ENCODE measurements at places on chromosomes 7 and 10.

DNA sequence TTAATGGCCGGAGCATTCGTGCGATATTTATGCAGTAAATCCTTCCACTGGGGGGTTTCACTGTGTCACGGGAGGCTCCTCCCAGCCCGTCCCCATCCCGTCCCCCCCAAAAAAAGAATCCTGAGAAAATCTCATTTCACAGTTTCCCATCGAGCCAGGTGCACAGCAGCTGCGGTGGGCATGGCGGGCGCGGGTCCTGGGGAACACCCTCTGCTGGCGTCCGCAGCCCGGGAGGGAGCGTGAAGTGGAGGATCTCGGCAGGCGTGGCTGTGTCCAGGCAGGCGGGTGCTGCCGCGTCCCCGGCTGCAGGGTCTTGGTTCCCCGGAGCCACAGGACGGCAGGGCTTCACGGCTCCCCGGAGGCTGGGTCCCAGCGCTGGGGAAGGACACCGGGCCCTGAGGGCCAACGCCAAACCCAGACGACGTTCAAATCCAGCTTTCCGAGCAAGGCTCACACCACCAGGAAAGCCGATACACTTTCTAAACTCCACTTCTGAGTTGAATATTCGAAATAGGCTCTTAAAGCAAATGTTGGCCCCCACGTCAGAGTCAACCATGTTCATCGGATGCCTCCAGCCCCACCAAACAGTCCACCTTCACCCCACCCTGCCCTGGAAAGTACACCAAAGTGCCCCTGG, 55.7 kb downstream of the PDGFA start:
- DNase-seq, result no peak

- DNase-seq, result no peak
Measured at GRCh38 chr7:27533652-27534081, 129.0 kb downstream of the HIBADH start.

GRCh38 chr7:101596898-101597297, 32.2 kb downstream of the MYL10 start:
- DNase-seq, result no peak

- no peak for DNase-seq
Measured at GRCh38 chr7:29432721-29433120, 130.9 kb upstream of the PRR15 start.

- no peak for DNase-seq
Measured at GRCh38 chr10:124197371-124198124, 104.2 kb upstream of the CHST15 start.

- no peak for DNase-seq
Measured at GRCh38 chr10:501596-501995, 187.9 kb downstream of the DIP2C start.

GRCh38 chr7:93156884-93157283, 8.7 kb upstream of the SAMD9L start:
- no peak for DNase-seq

GRCh38 chr10:79505829-79506228, 6.5 kb upstream of the EIF5AL1 start:
- DNase-seq, result no peak

DNA sequence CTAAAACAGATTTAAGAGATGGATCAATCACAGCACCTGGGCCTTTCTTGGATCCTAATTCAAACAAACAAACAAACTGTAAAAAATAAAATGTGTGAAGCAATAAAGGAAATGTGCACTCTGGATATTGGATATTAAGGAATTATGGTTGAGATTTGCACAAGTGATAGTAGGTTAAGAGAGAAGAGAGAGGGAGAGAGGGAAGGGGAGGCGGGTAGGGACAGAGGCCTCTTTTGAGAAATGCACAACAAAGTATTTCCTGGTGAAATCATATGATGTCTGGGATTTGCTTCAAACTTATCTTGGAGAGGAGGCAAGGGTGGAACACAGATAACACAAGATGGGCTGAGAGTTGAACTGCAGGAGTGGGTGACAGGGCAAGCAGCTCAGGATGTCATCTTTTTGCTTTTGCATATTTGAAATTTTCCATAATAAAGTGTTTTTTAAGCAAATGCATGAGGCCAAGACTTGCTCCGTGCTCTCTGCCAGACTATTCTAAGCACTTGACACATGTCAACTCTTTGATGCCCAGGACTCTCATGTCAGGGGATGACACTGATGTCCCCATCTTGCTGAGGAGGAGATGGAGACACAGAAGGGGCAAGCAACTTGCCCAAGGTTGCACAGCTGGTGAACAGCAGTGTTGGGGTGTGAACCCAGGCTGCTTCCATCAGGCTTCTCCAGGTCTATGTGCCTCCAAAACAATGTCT, 9.1 kb upstream of the AEBP1 start:
- no peak for DNase-seq

DNA sequence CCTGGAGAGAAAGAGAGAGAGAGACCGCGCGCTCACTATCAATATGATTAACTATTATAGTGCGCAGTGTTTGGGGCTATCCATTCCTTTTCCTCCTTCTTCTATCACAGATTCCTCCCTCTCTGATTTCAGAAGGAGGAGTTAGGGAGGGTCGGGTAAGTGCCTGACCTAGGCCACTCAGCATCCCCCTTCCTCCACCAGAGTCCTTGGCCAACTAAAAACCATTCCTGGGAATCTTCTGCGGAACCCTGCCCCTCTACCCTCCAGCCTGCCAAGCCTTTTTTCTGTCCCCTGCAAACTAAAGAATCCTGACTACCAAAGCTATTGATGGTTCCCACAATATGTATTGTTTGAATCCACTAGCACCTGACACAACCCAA, 256.2 kb upstream of the NFE2L3 start:
- DNase-seq, result no peak

GRCh38 chr10:132558516-132559413, 21.2 kb downstream of the INPP5A start:
- DNase-seq, result no peak

- DNase-seq, result no peak
Measured at GRCh38 chr10:119176166-119176565, 2.4 kb downstream of the PRDX3 start.

GRCh38 chr10:118542745-118543144, 52.7 kb downstream of the PRLHR start:
- DNase-seq, result no peak

GRCh38 chr7:7654964-7655715, 14.6 kb downstream of the UMAD1 start:
- no peak for DNase-seq

DNA sequence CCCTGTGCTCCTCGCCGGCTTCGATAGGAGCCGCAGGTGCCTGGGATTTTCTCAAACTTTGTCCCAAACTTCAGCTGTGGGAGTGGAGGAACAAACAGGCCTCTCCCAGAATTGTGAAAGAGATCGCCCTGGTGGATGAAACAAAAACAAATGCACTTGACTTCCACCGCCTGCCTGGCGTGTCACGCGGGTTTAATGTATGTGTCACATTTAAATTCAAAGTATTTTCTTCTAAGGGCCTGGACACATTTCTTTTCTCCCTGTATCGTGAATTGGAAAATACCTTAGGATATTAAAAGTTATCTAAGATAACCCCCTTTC, 694 bp upstream of the WASL start:
- no peak for DNase-seq

DNA sequence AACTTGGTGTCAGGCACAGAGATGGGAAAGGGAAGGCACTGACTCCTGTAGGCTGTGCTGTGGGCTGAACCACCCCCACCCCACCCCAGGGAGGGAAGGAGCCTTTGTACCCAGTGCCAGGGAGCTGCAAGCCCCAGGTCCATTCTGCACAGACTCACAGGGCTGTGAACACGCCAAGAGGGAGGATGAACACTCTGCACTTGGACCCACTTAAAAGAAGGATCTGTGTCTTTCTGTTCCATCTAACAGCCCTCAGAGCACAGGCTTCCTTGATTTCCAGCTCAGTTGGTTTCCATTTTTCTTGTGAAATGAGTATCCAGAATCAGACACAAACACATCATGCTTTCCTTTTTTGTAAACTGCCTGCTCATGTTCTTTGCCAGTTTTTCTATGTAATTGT, 84.9 kb downstream of the GRB10 start:
- no peak for DNase-seq

DNA sequence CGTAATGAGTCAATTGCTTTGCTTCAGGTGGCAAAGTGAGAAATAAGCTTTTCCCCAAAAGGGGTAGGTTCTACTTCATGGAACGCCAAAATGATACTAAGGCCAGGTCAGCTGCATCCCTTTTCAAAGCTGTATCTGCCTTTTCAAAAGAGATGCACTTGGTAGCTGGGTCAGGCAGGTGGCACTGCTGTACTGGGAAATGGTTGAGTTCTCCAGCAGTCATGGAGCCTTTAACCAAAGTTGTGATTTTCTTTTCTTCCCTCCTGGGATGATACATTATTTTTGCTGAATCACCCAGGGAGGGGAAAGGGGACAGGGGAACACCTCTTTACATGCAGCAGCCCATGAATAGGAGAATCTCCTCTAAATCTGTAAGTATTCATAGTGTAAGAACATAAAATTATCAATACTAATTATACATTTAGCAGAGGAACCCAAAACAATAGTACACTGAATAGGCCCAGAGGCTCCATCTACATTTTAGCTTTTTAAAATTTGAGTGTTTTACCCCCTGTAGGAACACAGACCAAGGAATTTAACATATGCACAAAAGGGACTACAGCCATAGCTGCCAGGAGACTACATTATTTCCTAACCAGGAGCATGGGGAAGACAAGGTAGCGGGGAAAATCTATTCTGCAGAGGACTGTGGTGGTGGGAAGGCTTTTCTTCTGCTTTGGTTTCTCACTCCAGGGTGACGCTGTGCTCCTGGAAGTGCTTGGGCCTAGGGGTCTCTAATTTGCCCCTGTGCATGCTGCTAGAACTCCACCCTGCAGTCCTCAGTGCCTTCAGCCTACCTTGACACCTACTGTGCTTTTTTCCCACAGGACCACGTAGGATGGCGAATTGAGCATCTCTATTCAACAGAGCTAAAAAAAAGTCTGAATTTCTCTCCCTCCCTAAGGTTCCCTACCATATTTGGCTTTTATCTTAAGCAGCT, 6.4 kb upstream of the GPR22 start:
- peak; percentile 12 for DNase-seq

GRCh38 chr7:46811529-46811928, 770.4 kb downstream of the TNS3 start:
- DNase-seq, result no peak

DNA sequence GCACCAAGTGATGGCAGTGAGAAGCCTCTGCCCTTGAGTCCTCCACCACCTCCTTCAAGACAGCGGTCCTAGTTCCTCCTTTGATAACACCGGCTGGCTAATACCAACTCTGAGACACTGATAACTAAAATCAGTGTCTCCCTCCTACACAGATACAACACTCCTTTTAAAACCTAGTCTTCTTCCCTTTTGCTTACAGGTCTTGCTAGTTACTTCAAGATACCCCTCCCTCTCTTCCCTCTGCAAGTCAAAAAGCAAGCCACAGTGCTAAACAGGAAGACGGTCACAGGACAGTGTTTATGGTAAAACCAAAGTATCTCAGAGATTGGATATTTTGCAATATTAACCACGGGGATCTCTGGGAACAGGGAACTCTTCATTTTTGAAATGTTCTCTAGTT, 4.6 kb downstream of the AKR1B1 start:
- no peak for DNase-seq

GRCh38 chr7:15652776-15653290, 33.6 kb downstream of the MEOX2 start:
- no peak for DNase-seq

- no peak for DNase-seq
Measured at GRCh38 chr7:93973134-93973533, 31.0 kb downstream of the BET1 start.

DNA sequence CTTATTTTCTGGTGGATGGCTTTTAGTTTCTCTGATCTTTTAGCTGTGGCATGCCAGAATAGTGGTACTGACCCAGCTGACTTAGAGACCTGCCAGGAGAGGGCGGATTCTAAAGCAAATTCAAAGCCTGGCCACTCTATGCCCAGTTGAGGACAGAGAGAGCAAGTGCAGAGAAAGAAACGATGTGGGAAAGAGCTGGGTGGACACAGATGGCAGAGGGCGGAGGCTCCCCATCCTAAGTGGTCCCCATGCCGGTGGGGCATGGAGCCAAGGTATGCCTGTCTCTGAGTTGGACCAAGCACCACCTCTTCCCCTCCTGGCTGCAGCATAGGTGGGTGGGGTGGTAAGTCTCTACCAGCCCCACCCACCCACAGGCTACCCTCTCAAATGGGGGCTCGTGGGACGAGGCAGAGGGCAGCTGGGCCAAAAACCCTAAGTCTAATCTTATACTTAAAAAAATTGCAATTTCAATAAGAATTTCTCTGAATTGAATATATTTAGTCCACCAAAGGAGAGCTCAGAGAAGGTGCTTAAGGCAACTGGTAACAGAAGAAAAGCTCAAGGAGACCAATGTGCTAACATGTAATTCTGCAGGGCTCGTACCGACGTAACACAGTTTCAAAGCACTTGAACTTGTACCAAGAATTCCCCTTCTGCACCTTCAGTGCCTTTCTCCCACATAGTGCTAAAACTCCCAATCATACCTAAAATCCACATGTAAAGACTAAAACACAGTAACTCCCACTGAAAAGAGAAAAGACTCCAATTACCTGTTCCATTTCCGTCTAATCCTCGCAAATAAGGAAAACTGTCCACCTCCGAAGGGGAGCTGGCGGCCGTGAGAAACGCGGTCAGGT, 85.7 kb upstream of the NMT2 start:
- DNase-seq, result no peak

- DNase-seq, result no peak
Measured at GRCh38 chr10:110834629-110835301, 37.0 kb upstream of the PDCD4 start.

- no peak for DNase-seq
Measured at GRCh38 chr10:130335336-130335735, 199.1 kb downstream of the GLRX3 start.

GRCh38 chr7:98701372-98701771, 84.3 kb downstream of the NPTX2 start:
- DNase-seq, result no peak

- DNase-seq, result no peak
Measured at GRCh38 chr7:149819141-149819960, 18.8 kb upstream of the ZNF862 start.

DNA sequence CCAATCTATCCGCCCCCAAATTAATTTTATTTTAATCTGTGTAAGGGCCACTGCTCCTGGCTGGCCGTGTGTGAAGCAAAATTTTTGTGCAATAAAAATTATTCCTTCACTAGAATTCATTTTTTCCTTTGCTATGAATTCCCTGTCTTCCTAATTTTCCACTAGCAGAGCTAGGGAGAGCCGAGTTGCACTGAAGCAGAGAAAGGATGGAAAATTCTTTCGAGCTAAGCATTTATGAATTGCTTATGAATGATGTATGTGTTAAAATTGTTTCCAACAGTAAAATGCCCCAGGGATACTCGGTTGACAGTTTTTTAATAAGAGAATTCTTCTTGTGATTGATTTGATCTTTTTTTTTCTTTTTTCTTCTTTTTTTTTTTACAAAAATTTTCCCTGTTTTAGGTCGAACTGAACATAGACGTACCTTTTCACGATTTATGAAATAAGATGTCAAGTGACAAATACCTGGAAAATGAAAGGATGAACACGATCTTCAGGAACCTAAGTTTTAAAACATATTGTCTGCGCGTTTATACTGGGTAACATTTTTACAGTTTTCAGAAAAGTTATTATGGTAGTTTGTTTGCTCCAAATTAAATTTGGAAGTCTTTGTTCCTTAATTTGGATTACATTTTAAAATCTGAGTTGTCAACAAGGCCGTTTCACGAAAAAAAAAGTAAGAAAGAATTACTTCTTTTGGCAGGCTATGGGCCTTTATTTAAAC, 288.8 kb upstream of the NFE2L3 start:
- DNase-seq, result no peak

GRCh38 chr7:67387851-67388250, 391.2 kb downstream of the TYW1 start:
- no peak for DNase-seq

GRCh38 chr7:121002757-121003200, 14.3 kb downstream of the CPED1 start:
- no peak for DNase-seq

Measured in stimulated activated CD8-positive, alpha-beta memory T cell treated with anti-CD3 and anti-CD28 coated beads, Interleukin-7, amount 100 ng/mL, for 4 hours (primary cell).